Esophagus muscularis mucosa (tissue), 4 donors: ENCODE measurements at places on chromosomes 7 and 10. TPM values are rescaled to one million over a fixed set of nuclear protein-coding genes. Genes with fewer than 3 reads are reported as not detected.
A peak's percentile ranks its signal among the peaks of the same experiment; 100 is the strongest.

Gene GIMAP7
- 22.0 TPM for total RNA-seq

DNA sequence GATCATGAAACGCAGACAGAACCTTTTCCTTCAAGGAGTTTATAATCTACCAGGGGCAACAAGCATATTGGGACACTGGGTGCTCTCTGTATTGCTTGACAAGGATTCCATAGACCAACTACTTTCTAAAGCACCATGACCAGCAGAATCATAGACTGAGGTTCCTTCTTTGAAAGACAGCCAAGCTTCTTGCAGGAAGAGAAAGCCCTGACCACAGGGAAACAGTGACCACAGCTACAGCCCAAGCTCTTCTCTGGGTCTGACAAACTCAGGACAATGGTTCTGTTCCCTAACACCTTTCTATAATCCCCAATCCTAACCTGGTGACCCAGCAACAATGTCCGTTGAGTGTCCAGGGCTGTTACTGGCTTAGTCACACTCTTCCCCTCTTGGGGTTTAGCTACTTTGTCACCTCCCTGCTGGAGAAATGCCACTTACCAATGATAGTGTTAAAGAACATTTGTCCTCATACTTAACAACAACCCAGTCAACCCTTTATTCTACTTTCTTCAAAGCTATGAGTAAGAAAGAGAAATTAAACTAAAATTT, 155.7 kb downstream of the JAZF1 start:
- DNase-seq = no peak

Gene ATP6V0A4
- total RNA-seq = not detected

- DNase-seq = no peak
These were observed 45.9 kb upstream of the TNRC18 start for GRCh38 chr7:5469375-5470166.

DNA sequence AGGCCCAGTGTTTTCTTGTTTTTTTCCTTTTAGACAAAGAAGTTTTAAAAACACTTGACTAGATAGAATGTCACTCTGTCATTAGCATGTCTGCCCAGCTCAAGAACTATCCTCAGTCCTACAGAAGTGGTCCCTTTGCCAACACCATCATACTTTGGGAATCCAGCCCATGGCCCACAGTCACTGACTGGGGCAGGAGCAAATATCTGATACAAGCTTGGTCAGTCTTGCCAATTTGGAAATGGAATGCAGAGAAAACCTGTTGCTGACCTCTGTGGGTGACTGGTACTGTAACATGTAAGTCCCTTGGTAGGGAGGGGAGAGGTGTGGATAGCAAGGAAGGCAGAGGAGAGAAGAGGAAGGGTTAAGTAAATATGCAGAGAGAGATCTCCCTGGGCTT, 47.8 kb downstream of the IPMK start:
- DNase-seq = no peak

Gene TCAF2
- total RNA-seq = 0.83 TPM

Gene OR2A5
- total RNA-seq = not detected

- DNase-seq = no peak
These were observed 6.5 kb upstream of the SDK1 start for GRCh38 chr7:3294432-3295100.

DNA sequence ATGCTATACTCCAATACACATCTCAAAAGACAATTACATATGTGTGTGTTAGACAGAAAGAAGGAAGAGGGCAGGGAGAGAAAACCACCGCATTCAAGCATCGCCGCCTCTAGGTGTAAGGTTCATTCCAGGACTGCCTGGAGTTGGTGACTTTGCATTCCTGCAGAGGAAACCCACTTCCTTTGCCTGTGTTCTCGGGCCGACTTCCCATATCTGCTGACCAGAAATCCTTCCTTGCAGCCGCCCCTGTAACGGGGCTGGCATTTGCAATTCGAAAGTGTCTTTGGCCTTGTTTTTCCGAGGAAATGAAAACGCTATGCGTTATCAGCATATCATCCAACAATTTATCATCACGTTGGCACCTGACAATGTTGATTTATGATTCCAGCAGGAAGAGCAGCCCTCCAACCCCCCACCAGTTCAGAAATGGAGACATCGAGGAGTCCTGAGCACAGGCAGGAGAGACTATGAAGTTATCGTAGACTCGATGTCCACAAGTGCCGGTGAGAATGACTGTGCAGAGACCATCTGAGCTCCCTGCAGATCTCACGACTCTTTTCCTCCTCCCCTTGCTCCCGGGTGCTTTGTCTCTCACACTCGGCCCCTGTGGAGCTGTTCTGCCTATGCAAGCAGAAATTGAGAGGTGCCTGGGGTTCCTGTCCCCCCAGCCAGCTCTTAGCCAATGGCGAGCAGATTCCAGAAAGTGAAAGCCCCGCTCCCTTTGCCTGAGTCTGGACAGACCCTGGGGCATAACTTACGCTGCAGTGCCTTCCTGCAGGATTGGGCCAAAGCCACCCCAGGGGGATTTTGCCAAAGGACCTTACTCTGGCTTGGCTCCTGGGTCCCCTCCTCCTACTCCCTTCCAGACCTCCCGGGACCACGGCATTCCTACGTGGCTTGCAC, 68.9 kb upstream of the FOXK1 start:
- no peak for DNase-seq

- DNase-seq = no peak
These were observed 7.3 kb downstream of the LRRN3 start for GRCh38 chr7:111098011-111098925.

GRCh38 chr10:43843321-43844101, 194.8 kb upstream of the ZNF32 start:
- peak; percentile 94 for DNase-seq

DNA sequence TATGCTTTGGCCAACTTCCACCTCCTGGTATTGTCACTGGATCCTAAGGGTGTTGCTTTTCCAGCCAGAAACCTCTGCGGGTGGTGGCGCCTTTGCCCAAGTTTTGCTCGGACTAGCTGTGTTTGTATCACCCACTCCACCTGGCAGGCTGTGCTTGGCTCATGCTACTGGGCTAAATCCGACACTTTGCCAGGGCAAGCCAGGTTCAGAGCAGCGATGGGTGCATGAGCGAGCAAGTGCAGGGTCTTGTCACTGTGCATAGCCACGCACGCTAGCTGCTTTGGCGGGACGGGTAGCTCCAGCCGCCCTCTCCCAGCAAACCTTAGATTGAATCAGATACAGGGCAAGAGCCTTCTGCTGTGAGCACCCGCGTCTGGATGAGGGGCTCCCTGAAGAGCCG, 737.5 kb downstream of the PCDH15 start:
- DNase-seq = no peak

Gene HMX2
- not detected for total RNA-seq

DNA sequence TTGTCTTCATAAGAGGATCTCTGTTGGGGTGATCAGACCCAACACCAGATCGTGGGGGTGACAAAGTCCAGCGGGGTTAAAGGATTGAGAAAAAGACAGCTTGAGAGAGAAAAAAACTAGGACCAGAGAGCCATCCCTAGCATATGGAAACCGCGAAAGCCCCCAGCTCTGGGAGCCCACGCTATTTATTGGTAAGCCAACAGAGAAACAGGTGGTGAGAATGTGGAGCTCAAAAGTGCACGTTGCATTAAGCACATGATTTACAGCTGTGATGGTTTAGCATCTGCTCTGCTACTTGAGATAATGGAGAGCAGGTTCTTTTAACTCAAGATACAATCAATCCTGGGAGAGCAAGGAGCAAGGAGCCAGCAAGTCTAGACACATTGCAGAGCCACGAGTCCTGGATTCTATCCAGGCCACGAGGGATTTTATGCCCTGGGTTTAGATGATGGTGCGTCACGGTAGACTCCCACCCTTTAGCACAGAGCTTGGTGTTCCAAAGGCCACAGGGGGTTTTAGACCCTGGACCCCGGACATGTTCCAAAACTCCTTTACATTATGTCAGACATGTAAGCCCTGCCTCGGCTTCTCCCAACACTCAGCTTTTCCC, 755.2 kb upstream of the SORCS1 start:
- no peak for DNase-seq

DNA sequence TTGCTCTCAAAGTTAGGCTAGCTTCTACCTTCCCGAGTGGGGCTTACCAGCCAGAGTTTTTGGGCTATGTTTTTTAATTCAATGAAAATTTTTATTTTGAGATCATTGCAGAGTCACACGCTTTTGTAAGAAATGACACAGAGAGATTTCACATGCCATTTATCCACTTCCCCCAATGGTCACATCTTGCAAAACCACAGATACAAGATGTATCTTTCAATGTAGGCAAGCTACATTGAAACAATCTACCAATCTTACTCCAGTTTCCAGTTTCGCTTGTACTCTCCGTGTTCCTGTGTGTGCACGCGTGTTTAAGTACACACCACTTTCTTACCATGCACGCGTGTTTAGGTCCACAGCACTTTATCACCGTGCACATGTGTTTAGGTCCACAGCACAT, 89.4 kb upstream of the LEP start:
- no peak for DNase-seq

DNA sequence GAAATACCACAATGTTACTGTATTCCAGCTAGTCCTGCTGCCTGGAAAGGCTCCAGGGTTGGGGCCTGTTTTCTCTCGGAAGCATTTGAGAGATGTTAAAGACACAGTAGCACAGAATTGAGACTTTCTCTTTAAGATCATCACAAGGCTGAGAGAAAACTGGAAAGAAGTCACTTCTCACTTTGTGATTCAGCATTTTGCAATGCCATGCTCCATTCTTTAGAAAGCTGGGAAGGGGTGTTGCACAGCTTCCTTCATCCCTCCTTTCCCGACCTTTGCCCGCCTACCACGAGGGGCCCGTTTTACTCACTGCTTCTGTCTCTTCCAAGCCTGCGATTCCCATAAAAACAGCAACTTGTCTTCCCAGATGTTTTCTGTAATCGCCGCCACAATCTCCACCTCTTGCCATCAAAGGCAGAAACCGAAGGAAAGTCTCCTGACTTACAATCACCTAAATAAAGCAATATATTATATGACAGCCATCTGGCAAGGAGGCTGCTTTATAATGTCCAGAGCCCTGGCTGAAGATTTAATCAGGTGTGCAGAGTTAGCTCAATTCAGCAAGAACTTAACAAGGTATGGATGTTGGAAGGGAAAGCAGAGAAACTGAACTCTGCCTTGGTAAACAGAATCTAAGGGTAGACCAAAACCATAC, 18.9 kb downstream of the NOD1 start:
- DNase-seq = no peak
